ENCODE measurements at places on chromosomes 1 and 21. TPM values are rescaled to one million over a fixed set of nuclear protein-coding genes. Genes with fewer than 3 reads are reported as not detected.

DNA sequence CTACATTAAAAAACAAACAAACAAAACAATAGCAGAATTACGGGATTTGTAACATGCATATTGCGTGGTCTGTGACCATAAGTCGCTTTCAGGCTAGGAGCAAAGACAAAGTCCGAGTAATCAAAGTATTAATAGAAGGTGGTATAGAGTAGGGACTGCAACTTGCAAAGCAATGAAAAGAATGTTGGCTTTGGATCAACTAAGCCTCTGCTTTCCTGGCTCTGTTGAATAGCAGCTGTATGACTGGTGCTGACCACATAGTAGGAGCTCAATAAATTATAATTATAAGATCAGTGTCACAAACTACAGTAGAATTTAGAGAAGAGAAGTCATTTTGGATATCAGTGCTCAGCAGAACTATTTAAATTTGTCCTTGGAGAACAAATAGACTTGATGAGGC lies 586.4 kb downstream of the DPYD start:
- DNase-seq, result no peak
- no peak overlapping the region for H3K4me3 ChIP-seq
- peak overlapping the region; percentile 72 for H3K27ac ChIP-seq
- peaks cover 1% of the 10 kb centered on the region for H3K36me3 ChIP-seq
- H3K4me1 ChIP-seq, result peaks cover 43% of the 10 kb centered on the region

DNA sequence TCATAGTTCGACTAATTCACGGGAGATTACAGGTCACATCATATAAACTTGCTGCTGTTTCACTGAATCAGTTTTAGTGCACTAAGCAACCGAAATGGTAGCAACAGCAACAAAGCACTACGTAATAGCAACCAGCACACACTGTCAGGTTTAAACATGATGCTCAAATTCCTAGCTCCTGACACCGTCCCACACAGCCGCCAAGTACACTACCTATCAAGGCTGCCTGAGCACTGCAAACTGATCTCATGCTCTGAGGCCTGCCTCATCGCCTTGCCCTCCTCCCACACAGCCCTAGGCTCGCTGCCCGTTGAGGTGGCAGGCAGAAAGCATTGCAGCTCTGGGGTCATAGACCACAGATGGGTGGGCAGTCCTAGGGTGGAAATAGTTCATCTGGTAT lies 12.4 kb downstream of the LAMC2 start:
- H3K36me3 ChIP-seq, result no peaks in the 10 kb centered on the region
- H3K27me3 ChIP-seq, result no peaks in the 10 kb centered on the region
- H3K4me3 ChIP-seq, result no peak overlapping the region
- DNase-seq, result no peak
- H3K27ac ChIP-seq, result peak overlapping the region; percentile 23
- H3K4me1 ChIP-seq, result peaks cover 19% of the 10 kb centered on the region

GRCh38 chr21:31597683-31598082 lies 61.8 kb upstream of the SOD1 start:
- no peak overlapping the region for H3K27ac ChIP-seq
- peaks cover 3% of the 10 kb centered on the region for H3K36me3 ChIP-seq
- H3K4me3 ChIP-seq, result no peak overlapping the region
- H3K27me3 ChIP-seq, result no peaks in the 10 kb centered on the region

DNA sequence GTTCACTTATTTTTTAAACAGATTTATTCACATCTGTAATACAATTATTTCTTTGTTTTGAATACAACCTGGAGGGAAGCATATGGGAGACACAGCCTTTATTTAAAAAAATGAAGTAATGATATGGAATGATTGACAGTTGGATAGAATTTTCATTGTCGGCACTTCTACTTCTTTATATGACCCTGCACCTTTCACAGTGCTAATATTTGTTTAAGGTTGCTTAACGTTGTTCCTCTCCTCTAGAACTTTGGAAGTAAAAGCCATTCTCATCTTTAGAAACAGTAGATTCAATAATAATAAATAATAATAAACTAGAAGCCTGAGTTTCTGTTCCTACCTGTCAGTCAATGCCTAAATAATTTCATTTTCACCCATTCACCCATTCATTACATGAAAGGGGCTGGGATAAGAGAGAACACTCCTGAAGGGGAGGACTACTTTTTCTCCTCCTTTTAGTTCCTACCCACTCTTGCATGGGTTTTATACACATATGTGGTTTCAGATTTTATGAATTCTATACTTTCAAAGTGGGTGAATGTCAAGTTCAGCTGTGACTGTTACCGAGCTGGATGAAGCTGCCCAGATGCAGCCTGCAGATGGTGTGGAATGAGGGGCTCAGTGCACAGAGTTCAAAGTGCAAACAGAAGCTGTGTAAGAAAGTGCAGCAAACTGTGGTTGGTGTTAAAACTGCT lies 9.4 kb downstream of the RUNX1 start:
- no peak overlapping the region for H3K4me3 ChIP-seq
- H3K27ac ChIP-seq, result no peak overlapping the region
- H3K4me1 ChIP-seq, result peaks cover 10% of the 10 kb centered on the region
- H3K27me3 ChIP-seq, result no peaks in the 10 kb centered on the region
- H3K36me3 ChIP-seq, result peaks cover 4% of the 10 kb centered on the region

- H3K4me3 ChIP-seq, result no peak overlapping the region
- no peaks in the 10 kb centered on the region for H3K27me3 ChIP-seq
- no peak for DNase-seq
- H3K36me3 ChIP-seq, result peaks cover 7% of the 10 kb centered on the region
- no peak overlapping the region for H3K27ac ChIP-seq
These were observed 2.2 kb downstream of the CREG1 start for GRCh38 chr1:167551362-167551761.

- no peak overlapping the region for H3K27ac ChIP-seq
- H3K4me1 ChIP-seq, result no peaks in the 10 kb centered on the region
- no peak for DNase-seq
- H3K4me3 ChIP-seq, result no peak overlapping the region
- no peaks in the 10 kb centered on the region for H3K27me3 ChIP-seq
These were observed 60.0 kb upstream of the GJA8 start for GRCh38 chr1:147842578-147842977.

DNA sequence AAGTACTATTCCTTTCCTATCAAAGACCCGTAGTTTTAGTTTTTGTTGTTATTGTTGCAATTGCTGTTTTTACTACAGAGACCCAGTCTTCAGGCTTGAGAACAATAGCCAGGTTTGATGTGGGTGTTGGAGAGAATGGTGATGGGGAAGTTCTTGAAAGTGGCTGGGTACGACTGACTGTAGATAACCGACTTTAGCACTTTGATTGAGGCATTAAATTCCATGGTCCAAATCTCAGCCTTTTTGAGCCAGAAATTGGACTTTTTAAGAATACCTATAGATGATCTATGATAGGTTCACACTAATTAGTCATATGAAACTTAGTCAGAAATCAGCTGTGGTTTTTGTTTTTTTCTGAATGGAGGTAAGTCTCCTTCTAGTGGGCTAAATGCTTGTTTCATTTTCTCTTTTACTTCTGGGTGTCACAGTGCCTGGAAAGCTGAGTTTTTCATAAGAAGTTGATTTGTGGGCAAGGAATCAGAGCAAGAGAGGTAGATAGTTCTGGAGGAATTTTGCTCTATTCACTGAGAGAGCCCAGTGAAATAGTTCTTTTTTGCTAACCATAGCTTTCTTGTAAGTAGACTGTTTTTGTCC lies 2.8 kb downstream of the PPIH start:
- peaks cover 11% of the 10 kb centered on the region for H3K36me3 ChIP-seq
- H3K27me3 ChIP-seq, result no peaks in the 10 kb centered on the region
- H3K4me1 ChIP-seq, result peaks cover 17% of the 10 kb centered on the region
- H3K4me3 ChIP-seq, result no peak overlapping the region

DNA sequence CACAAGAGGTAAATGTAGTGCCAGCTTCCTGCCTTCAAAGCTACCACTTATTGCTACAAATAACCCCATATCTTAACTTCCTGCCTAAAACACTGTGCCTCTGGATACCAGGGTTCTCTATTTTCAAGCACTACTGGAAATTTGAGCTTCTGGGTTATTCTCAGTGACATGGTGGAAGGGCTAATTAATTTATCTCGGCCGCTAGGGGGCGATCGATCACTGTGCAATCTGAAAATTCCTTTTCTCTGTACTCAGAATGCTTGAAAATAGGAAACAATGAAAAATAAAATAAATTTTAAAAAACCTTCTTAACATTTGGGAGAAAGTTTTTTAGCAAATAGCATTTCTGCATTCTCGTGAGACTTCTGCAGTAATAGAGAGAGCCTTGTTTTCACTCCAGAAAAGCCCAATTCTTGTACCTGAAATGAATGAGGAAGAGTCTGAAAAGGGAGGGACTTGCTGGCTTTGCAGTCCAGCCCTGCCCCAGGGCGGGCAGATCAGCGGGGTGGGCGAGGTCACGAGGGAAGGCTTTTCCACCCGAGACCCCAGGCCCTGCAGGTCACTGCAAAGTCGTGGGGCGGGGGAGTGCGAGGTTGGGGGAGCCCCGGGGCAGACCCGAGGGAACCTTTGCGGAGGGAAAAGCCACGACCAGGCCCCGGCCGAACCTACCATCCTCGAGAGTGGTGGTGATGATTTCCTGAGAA lies 276.7 kb downstream of the PCP4 start:
- no peak overlapping the region for H3K4me3 ChIP-seq
- H3K27ac ChIP-seq, result no peak overlapping the region
- no peaks in the 10 kb centered on the region for H3K36me3 ChIP-seq
- peaks cover 2% of the 10 kb centered on the region for H3K27me3 ChIP-seq

- H3K4me1 ChIP-seq, result no peaks in the 10 kb centered on the region
- H3K27ac ChIP-seq, result no peak overlapping the region
- H3K4me3 ChIP-seq, result no peak overlapping the region
- peaks cover 17% of the 10 kb centered on the region for H3K27me3 ChIP-seq
These were observed 90.0 kb upstream of the CAMK1G start for GRCh38 chr1:209493559-209493958.

DNA sequence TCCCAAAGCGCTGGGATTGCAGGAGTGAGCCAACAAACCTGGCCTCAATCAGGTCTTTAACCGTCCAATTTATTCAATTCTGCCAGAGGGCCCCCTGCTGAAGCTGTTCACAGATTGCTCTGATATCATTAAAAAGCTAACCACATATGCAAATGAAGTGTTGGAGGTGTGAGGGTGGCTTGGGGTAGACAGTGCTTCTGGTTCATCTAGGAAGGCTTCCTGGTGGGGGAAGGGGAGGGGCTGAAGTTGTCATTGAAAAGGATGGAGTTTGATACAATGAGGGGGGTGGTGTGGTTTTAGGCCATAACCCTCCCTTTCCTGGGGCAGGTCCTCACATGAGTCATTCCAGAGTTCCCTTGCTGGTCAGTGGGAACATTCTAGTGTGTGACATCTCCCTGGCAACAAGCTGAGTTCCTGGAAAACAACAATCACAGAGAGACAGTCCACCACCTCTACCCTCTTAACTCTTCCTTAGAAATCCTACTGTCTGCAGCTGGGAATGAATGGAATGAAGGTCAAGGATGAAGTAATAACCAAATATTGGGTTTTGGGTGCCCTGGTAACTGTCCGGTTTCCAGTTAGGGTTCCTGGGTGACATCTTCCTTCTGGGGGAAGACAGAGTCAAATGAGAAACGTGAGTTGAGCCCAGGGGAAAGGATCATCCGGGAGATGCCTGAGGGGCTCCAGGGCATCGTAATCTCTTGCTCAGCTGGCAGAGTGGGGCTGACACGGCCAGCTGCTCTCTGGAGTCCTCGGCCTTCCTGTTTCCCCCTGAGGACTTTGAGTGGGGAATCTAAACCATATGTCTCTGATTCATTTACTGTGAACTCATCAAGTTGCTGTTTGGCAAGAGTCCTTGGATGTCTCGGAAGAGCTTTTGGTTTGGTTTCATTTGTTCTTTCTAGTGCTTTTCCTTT lies 32.2 kb downstream of the BATF3 start:
- H3K4me3 ChIP-seq, result peak overlapping the region; percentile 52
- DNase-seq, result no peak
- H3K36me3 ChIP-seq, result no peaks in the 10 kb centered on the region
- peak overlapping the region; percentile 97 for H3K27ac ChIP-seq

- no peaks in the 10 kb centered on the region for H3K27me3 ChIP-seq
- no peaks in the 10 kb centered on the region for H3K36me3 ChIP-seq
- H3K27ac ChIP-seq, result no peak within 1 kb of the TSS
- peak; percentile 84 for DNase-seq
These were observed at the start of gene DYNLT5 for GRCh38 chr1:66752000-66752592. TSS of gene DYNLT5 (plus strand) at chr1:66752459. CDS start at chr1:66754659, 2,200 bp downstream.

DNA sequence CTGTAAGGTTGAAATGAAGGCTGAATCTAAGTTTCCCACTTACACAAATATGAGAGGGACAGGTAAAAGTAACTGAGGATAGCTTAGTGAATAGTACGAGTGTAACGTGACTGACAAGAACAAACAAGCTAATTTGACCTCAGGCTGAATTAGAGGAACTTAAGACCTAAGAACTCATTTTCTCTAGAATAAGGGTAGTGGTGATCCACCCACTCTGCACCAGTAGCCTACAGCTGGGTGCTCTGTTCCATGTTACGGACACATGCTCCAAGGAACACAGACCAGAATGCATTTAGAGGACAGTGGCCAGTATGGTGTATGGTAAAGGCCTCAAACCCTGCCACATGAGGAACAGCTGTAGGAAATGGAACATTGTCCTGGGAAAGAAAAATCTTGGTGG lies 14.9 kb upstream of the TMEM9 start:
- no peaks in the 10 kb centered on the region for H3K27me3 ChIP-seq
- peaks cover 29% of the 10 kb centered on the region for H3K4me1 ChIP-seq
- no peak for DNase-seq
- no peaks in the 10 kb centered on the region for H3K36me3 ChIP-seq

DNA sequence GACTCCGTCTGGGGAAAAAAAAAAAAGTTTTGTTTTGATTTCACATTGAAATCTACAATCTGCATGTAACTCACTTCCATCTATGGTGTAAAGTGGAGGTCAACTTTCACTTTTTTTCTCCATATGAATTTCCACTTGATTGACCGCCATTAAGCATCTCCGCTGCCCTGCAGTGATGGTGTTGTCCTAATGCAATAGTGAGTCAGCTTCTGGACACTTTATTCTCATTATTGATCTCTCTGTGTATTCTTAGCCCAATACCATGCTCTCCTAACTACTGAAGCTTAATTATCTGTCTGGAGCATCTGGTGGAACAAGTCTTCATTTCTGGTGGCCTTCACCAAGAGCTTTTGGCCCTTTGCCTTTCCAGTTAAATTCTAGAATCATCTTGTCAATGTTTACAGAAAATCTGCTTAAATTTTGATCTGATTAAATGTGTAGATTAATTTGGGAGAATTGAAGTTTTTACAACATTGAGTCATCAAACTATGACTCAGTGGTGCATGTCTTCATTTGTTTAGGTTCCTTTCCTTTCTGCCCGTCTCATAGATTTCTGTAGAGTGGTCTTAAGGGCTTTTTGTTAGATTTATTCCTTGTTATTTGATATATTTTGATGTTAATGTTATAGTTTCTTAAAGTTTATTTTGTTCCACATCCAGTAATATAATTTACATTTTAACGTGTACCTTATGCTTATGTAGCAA lies 181.5 kb downstream of the PRDM2 start:
- no peaks in the 10 kb centered on the region for H3K27me3 ChIP-seq
- no peaks in the 10 kb centered on the region for H3K4me1 ChIP-seq
- H3K36me3 ChIP-seq, result no peaks in the 10 kb centered on the region
- H3K4me3 ChIP-seq, result no peak overlapping the region

- no peak overlapping the region for H3K4me3 ChIP-seq
- H3K4me1 ChIP-seq, result peaks cover 7% of the 10 kb centered on the region
- DNase-seq, result no peak
- H3K27me3 ChIP-seq, result no peaks in the 10 kb centered on the region
- H3K36me3 ChIP-seq, result no peaks in the 10 kb centered on the region
These were observed 14.7 kb downstream of the GREM2 start for GRCh38 chr1:240597153-240597745.

- H3K4me1 ChIP-seq, result no peaks in the 10 kb centered on the region
- no peak overlapping the region for H3K4me3 ChIP-seq
- DNase-seq, result no peak
These were observed 15.1 kb downstream of the CD53 start for GRCh38 chr1:110888049-110888448.

The KRTAP7-1 gene
- total RNA-seq, result not detected

The CRYBG2 gene
- not detected for total RNA-seq

The NBPF6 gene
- total RNA-seq, result not detected

The SUSD4 gene
- 0.85 TPM for total RNA-seq

The RAB3B gene
- 33.9 TPM for total RNA-seq

The CLCNKB gene
- not detected for total RNA-seq

The OVAAL gene
- total RNA-seq, result not detected

The TAGLN2 gene
- 388 TPM for total RNA-seq
